ENCODE measurements at places on chromosomes 3 and 15.

GRCh38 chr3:160150525-160150924 is 74.7 kb upstream of the C3orf80 start:
- no peak for DNase-seq

- no peak for DNase-seq
Observed at GRCh38 chr15:99735868-99736267, 2.6 kb upstream of the LYSMD4 start.

- DNase-seq: no peak
Observed at GRCh38 chr3:72887343-72887704, 522 bp upstream of the GXYLT2 start.

- DNase-seq: no peak
Observed at GRCh38 chr15:92574566-92574965, 81.0 kb downstream of the FAM174B start.

GRCh38 chr15:58473724-58474123 is 41.9 kb downstream of the LIPC start:
- no peak for DNase-seq

All from HEK293T (cell line).